ENCODE measurements at places on chromosomes 7 and 10. TPM values are rescaled to one million over a fixed set of nuclear protein-coding genes. Genes with fewer than 3 reads are reported as not detected.

DNA sequence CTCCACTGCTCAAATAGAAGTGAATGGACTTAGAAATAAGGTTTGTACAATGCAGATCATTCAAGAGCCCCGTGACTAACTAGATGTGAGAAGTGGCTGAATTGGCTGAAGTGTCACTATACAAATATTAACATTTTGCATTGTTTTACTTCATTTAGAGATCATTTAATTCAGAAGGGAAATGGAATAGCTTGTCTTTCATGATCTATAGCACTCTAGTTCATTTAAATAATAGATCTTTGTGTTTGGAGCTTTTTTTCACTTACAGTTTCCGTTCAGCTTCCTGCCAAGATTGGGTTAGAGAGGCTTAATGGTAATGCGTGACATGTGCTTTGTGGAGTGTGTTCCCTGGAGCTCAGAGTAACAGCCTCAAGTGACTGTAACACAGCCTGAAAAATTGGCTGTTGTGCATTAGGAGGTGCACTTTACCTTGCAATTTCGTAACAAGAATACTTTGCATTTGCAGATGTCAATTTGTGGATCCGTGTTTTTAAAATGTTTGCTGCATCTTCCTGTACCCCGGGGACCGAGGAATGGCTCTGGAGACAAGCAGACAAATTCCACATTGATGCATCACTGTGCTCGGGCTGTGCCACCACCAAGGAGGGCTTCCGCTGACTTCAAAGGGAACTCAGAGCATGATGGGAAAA is 170.3 kb downstream of the NRP1 start:
- no peaks in the 10 kb centered on the region for H3K36me3 ChIP-seq
- H3K4me3 ChIP-seq, result no peak overlapping the region
- H3K4me1 ChIP-seq, result peaks cover 2% of the 10 kb centered on the region

DNA sequence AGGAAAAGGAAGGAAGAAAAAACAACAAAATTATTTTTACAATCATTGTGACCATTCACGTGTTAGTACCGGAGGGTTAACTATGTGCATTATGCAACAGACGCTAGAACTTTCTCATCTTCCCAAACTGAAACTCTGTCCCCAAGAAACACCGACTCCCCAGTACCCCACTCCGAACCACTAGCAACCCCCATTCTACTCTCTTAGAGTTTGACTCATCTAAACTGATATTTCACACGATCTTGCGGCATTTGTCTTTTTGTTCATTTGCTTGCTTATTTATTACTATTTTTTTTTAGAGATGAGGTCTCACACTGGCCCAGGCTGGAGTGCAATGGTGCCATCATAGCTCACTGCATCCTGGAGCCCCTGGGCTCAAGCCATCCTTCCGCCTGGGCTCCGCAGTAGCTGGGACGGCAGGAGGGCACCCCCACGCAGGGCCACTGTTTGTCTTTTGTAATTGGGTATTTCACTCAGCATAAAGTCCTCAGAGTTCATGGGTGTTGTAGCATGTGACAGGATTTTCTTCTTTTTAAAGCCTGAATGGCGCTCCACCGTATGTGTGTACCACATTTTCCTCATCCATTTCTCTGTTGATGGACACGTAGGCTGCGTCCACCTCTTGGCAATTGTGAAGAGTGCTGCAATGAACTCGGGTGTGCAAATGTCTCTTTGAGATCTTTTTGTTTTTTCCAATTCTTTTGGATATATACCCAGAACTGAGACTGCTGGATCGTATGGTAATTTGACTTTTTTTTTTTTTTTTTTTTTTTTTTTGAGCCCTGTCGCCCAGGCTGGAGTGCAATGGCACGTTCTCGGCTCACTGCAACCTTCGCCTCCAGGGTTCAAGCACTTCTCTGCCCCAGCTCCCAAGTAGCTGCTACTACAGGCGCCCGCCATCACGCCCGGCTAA is 9.5 kb downstream of the MNX1 start:
- peaks cover 41% of the 10 kb centered on the region for H3K27me3 ChIP-seq
- no peak for DNase-seq
- H3K4me1 ChIP-seq, result no peaks in the 10 kb centered on the region
- H3K27ac ChIP-seq, result no peak overlapping the region
- H3K36me3 ChIP-seq, result no peaks in the 10 kb centered on the region

The ACSL5 gene
- total RNA-seq, result 77.2 TPM

DNA sequence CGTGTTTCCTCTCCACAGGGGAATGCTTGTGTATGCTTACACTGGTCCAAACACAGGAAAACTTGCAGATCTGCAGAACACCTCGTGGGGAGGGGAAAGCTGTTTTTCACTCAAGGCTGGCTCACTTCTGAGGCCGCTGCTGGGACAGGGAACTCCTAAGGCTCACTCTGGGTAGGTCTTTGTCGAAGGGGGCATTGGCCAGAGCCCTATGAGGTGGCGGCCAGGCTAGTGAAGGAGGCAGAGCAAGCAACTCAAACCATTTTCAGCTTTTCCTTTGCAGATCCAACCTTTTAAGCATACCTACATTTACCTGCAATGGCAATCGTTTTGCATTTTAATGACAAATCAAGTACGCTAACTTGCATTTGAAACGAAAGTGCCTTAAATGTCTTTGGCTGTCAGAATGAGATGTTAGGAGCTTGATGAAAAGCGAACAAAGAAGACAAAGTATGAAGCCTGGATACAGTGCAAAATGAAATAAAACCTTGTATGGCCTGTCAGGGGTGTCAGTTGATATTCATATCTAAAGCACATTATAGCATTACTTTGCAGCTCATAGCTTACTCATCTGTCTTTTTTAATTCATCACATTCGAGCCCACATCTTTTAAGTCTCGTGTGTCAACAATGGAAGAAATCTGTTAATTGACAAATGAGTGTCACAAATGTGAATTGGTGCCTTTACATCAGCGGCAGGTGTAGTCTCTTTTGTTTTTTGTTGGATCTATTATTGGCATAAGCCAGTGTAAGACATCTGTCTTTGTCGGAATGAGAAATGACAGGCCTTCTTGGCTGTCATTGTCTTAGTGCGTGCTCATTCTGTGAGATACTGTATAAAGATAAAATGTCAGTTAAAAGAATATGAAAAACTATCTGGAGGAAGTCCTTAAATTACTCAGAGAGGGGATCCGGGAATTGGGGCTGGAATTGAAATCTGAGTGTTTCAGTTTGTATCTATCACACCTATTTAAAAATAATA is 30.5 kb downstream of the LRMDA start:
- H3K36me3 ChIP-seq, result no peaks in the 10 kb centered on the region
- no peak overlapping the region for H3K4me3 ChIP-seq
- no peaks in the 10 kb centered on the region for H3K4me1 ChIP-seq
- no peak for DNase-seq

- no peak overlapping the region for H3K4me3 ChIP-seq
- H3K36me3 ChIP-seq, result no peaks in the 10 kb centered on the region
- H3K27me3 ChIP-seq, result no peaks in the 10 kb centered on the region
- no peak overlapping the region for H3K27ac ChIP-seq
- H3K4me1 ChIP-seq, result no peaks in the 10 kb centered on the region
- DNase-seq, result no peak
Observed at GRCh38 chr7:70000737-70001348, 402.6 kb downstream of the AUTS2 start.

- H3K27ac ChIP-seq, result no peak overlapping the region
- no peaks in the 10 kb centered on the region for H3K36me3 ChIP-seq
- H3K4me3 ChIP-seq, result no peak overlapping the region
- no peaks in the 10 kb centered on the region for H3K27me3 ChIP-seq
Observed at GRCh38 chr7:112855227-112855626, 65.0 kb upstream of the TMEM168 start.

- H3K27ac ChIP-seq, result no peak overlapping the region
- H3K4me1 ChIP-seq, result no peaks in the 10 kb centered on the region
- no peaks in the 10 kb centered on the region for H3K27me3 ChIP-seq
- H3K36me3 ChIP-seq, result no peaks in the 10 kb centered on the region
Observed at GRCh38 chr7:157985636-157986035, 602.0 kb downstream of the PTPRN2 start.

Data from right lobe of liver (tissue), 6 donors.